Neuronal stem cell (in vitro differentiated cells): ENCODE measurements at places on chromosomes 4 and X.

GRCh38 chrX:133850399-133850798, 135.0 kb downstream of the GPC3 start:
- DNase-seq = no peak

DNA sequence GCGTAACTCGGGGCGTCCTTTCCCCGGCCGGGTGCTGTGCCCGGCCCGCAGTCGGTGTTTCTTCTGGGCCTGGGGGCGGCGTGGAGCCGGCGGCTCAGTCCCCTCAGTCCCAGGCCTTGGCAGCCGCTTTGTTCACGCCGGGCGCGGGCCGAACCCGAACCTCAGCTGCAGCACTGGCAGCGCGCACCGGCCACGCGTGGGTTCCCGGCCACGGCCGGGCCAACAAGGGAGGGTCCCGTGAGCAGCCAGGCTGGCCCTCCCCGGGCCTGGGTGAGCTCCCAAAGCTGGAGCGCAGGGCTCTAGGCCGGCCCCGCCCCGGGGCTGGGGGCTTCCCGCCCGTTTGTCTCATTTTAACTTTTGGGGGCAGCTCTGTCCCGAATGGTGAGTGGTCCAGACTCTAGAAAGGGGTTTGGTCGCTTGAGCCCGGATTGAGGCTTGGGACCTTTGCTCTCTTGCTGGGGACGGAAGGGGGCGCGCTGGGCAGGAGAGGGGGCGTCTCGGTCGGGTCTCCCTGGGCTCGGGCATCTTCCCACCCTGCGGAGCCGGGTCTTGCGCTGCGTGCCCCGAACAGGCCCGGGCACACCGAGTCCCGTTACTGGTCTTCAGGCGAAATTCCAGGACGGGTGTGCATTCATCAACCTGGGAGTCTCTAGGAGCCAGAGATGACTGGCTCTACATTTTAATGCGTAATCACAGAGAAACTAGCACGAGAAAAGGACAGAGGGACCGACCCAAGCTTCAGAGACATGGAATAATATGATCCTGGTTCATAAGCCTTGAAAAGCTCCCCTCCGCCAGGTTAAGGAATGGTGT, 177.1 kb downstream of the CBR4 start:
- DNase-seq = no peak

- DNase-seq = no peak
Measured at GRCh38 chr4:42159271-42160001, 7.0 kb upstream of the BEND4 start.

GRCh38 chrX:100625985-100626491, 10.6 kb downstream of the TSPAN6 start:
- no peak for DNase-seq

DNA sequence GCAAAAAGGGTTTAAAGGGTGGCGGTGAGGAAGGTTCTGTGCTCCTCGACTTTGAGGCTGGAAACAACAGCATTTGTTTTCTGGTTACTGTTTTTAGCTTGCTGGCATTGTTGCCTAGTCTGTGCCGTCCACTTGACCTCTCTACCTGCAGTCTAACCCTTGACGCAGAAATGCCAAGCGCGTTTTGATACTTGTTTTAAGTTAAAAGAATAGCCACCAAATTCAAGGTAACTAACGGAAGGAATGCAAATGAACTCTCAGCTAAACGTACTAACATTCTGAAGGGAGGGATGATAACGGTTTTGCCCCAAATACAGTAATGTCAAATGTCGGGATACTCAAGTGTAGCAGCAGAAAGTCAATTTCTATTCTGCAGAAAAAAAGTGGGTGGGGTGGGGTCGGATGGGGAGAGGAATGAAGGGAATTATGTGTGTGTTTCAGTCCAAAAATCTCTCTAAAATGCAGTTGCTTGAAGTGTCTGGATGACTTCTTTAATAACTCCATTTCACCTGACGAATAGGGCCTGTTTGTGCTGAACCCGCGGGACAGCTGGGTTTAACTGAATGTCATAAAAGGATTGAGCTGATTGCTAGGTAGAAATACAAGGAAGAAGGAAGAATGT, 3.4 kb upstream of the NKX6-1 start:
- no peak for DNase-seq

DNA sequence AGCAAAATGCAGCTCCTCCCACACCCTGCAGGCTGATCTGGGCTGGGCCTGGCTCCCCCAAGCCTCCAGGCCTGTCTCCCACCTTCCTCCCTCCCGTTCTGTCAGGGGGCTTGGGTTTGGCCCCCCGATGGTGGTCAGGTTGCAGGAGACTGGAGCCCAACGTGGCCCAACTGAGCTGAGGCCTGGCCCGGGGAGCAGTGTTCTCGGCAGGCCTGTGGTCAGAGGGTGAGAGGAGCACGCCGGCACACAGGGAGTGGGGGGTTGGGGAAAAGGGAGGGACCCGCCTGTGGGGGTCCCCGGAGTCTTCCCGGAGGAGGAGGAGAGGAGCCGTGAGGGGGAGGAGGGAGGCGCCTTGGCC, 43.2 kb upstream of the NKX1-1 start:
- no peak for DNase-seq

- DNase-seq = no peak
Measured at GRCh38 chrX:130746709-130747342, 156.2 kb downstream of the ENOX2 start.

GRCh38 chr4:56200275-56200674, 187.0 kb downstream of the AASDH start:
- no peak for DNase-seq
